ENCODE measurements at places on chromosomes 11 and 22. TPM values are rescaled to one million over a fixed set of nuclear protein-coding genes. Genes with fewer than 3 reads are reported as not detected.
A peak's percentile ranks its signal among the peaks of the same experiment; 100 is the strongest.

BRSK2 gene
- total RNA-seq = 0.11 TPM

GVQW3 gene
- 0.25 TPM for total RNA-seq

MUC5B gene
- not detected for total RNA-seq

CHST1 gene
- total RNA-seq = not detected

C11orf87 gene
- total RNA-seq = 0.76 TPM

SCN2B gene
- not detected for total RNA-seq

KDM4E gene
- not detected for total RNA-seq

GRCh38 chr11:58734681-58735490, 3.1 kb upstream of the GLYAT start:
- DNase-seq = no peak

GRCh38 chr11:74008373-74009229, at the start of gene UCP3:
Gene UCP3, minus strand, starts transcription at chr11:74009085. Its CDS starts 2,043 bp downstream, at chr11:74007042.
- DNase-seq = no peak

DNA sequence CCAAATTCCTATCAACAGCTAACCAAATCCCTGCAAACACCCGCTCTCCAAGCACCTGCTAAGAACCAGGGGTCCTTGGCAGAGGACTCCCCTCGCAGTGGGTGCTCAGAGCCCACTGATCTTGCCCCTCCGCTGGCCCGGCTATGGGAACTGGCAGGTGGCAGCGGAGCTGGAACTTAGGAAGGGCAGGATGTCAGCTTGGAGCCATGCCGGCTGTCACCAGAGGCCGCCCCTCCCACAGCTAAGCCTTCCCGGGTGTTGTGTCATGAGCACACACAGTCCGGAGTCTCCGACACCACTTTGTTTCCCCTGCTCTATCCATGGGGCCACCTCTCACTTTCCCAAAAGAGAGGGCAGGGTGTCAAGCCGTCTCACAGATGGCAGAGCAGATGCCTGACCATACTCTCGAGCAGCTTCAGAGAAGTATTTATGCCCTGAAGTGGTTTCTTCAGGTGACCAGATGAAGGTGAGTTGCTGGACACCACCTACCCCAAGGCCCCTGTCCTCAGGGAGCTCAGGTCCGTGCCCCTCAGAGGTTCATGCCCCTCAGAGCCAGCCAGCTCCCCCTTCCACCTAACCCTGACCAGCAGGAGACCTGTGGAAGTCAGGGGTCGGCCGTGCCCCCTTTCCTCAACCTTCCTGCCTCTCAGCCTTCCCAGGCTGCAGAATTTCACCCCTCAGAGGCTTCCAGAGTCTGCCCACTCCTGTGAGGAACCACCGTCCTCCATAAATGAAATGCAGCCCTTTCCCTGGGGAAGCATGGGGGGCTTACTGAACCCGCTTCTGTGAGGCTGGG, 545.7 kb upstream of the B3GAT1 start:
- DNase-seq = no peak

- DNase-seq = peak; percentile 32
Observed at GRCh38 chr22:19455585-19456370, 8.3 kb upstream of the C22orf39 start.

- DNase-seq = no peak
Observed at GRCh38 chr11:75268626-75269366, 28.2 kb downstream of the TPBGL start.

DNA sequence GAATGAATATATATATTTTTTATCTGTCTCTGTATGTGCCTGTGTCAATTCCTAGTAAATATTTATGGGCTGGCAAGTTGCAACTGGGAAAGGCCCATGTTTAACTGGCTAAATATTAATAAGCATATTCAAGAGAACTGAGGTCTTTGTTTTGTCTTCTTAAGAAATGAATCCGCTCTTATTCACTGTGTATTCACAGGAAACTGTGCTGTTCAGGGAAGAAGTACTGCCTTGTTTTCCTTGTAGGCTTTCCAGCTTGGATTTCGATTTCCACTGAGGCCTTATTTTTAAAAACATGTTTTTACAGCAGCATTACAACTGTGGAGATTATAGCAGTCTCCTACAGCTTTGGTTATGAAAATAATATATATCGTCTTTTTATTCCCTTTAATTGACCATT, 64.7 kb downstream of the LDLRAD3 start:
- peak; percentile 18 for DNase-seq

DNA sequence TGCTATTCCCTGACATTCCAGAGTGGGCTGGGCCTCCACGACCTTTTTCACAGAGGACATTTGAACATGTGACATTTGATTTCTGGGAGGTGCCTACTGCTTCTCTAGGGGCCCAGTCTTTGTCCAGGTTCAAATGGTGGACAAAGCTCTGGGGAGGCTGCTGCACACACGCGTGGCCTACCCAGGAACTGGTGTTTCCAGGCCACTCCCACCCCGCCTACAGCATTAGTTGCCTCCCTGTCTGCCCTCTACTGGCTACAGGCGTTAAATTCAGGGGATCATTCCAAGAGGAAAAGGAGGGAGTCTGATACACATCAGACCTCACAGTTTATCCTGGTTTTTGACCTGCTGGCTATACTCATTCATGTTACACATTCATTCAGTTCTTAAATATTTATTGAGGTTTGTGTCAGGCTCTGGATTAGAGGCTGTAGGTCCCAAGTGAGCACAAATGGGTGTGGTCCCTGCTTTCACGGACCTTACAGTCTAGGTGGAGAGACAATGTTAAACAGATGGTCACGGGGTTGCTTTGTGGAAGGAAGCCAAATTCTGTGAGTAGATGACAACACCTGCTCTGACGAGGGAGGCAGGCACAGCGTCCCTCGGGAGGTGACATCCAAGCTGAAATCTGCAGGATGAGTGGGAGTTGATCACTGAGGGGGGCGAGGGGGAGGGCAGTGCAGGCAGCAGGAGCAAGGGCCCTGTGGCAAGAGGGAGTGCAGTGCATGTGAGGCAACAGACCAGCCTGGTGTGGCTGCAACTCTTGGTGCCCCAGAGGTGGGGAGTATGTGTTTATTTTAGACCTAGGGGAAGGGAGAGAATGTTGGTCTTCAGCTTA, 11.8 kb downstream of the TUB start:
- peak; percentile 92 for DNase-seq

DNA sequence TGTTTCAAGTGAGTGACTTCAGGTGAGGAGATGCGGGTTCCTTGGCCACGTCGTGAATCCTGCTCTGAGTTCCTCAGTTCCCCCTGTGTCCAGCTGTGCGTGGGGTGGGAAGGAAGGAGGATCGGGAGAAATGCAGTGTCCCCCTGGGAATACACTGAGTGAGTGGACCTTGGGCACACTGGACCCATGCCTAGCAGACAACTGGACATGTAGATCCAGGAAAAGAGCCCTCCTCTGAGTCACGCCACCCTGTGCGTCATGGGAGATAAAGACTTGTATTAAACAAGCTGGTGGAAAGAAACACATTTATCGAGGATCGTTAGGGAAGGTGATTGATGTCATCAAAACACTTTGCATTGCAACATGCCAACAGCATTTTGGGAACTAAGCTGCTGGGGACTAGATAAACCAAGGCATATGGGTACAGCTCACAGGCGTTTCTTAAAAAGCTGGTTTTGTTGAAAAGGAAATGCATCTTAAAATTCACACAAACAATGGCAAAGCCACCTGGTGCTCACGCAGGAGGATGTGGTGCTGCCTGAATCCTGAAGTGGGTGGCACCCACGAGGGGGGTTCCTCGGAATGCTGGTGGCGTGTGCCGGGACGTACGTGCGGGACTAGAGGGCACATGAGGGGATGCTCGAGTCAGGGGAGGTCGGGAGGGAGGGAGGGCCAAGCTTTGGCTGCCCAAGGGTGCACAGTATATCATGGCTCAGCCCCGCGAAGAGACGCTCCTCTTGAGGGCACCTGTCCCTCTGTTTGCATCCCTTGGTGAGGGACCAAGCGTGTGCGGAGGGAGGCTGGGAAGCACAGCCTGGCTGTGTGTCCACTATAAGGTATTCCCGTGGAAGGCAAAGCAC, 303.5 kb downstream of the TBC1D22A start:
- peak; percentile 14 for DNase-seq

- DNase-seq = peak; percentile 59
Observed at GRCh38 chr11:6404342-6405051, 14.2 kb downstream of the SMPD1 start.

DNA sequence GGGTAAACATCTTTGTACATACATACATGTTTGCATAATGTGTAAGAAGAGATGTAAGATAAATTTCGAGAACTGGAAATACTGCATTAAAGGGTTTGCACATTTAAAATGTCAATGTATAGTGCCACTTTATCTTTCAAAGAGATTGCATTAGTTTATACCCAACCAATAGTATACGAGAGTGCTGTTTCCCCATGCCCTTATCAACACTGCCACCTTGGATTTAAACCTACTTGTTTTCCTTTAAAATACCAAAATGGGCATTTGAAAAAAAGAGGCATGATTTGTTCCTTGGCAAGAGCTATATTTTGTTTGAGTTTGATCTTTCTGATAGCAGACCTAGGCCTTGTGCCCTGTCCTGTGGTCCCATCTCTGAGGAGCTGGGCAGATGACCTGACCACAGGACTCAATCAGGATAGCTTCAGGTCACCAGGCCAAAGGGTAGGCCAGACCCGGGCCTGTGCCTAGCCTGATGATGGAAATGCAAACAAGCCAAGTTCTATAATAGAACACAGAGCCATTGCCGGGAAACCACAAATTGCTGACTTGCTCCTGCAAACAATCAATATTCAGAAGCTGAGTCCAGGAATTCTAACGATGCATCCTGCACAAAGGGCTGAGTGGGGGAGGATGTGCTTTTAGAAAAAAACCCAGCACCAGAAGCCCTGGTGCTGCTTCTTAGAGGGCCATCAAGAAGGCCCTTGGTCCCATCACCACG, 16.9 kb upstream of the ALG8 start:
- DNase-seq = no peak

DNA sequence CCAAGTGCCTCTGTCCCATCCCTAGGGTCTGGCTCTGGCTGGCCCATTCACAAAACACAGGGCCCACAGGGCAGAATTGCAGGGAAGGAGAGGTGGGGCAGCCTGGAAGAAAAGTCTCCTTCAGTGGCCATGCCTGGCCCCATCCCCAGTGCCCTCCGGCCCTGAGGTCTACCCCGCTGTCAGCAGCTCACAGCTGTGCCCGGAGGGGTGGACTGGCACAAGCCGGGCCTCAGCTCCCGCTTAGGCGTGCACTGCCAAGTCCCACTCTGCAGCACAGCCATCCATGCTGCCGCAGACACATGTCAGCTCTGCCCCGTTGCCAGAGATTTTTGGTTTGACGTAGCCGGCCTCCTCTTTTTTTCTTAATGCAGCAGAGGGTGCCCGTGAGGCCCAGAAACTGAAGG, 3.9 kb upstream of the SCN2B start:
- DNase-seq = peak; percentile 33

DNA sequence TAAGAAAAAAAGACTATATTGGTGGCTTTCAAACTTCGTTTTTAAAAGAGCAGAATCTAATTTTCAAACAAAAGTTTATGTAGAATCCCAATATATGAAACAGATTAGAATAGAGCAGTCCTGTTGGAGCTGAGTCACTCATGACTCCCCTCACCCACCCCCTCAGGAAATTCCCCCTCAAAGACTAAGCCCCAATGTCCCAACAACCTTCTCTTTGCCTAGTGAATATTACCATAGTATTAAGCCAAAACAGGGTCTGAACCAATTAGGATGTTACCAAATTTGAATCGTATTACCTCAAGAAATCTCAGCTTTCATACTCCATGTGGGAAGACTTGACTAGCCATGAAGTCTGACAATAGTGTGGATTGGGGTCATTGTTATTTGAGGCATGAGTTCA, 7.8 kb upstream of the PIWIL4 start:
- no peak for DNase-seq

- no peak for DNase-seq
Observed at GRCh38 chr11:19436932-19437331, 196.2 kb upstream of the E2F8 start.

DNA sequence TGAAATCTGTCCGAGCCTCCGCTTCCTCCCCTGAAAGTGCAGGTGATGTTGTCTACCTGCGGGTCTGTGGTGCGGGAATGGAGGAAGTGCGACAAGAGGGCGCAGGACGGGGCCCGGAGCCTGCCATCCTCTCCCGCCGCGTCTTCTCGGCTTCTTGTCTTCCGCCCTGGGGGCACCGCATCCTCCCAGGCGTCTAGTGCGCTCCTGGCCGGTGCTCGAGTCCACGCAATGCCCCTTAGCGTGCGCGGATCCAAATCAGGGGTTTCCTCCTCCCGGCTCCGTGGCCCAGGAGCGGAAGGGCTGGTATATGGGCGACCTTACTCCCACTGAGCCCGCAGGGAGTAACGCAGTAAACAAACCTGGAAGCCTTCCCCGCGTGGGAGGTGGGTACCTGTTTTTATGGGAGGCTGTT, 405 bp downstream of the SFI1 start:
- DNase-seq = peak; percentile 60

DNA sequence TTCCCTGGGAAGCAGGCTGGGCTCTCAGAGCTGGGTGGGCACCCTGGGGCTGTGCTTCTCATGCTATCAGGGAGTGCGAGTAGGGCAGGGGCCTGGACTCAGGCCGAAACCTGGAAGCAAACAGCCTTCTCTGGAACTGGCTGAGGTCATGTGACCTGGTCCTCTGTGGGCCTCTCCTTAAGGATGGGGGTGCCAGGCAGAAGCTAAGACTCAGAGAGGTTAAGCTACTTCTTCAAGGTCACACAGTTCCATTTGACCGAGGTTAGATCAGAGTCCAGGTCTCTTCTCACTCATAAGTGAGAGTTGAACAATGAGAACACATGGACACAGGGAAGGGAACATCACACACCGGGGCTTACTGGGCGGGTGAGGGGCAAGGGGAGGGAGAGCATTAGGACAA, 7.4 kb downstream of the FADS3 start:
- no peak for DNase-seq

- peak; percentile 56 for DNase-seq
Observed at GRCh38 chr22:32836280-32837123, 35.0 kb downstream of the TIMP3 start.

DNA sequence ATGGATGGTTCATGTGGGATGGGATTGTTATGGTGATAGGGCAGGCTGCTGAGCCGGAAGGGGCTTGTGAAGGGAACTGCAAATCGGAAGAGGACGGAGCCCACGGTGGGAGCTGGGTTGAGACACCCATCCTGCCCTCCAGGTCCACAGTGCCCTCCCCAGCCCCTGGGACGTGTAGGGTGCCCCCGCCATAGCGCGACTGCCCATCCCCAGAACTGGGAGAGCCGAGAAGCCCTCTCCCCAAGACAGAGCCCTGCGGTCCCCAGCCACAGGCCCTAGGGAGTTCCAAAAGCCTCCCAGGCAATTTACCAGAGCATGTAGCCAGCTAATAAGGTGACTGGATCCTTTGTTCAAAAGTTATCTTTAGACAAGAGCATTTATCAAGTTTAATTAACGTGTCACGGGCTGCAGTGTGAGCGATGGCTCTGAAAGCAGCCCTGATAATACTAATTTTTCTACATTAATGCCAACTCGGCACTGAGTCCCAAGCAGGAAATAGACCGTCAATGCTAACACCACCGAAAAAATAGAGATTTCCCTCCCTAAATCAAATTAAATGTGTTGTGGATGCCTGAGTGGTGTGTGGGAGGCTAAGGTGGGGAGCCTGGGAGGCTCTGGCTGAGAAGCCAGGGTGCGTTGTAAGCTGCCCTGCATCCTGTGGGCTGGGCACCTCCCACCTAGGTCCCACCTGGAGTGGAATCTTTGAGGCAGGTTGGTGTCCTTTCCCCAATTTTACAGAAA, 76.8 kb upstream of the RTL6 start:
- no peak for DNase-seq

- DNase-seq = peak; percentile 60
Observed at GRCh38 chr11:60842668-60843600, 1.0 kb downstream of the CCDC86 start.

All from GM23248 (cell line).